Stimulated activated CD4-positive, alpha-beta T cell treated with anti-CD3 and anti-CD28 coated beads, TNF-alpha, amount 100 ng/mL, for 1 hour (primary cell): ENCODE measurements at places on chromosomes 1 and 21.

DNA sequence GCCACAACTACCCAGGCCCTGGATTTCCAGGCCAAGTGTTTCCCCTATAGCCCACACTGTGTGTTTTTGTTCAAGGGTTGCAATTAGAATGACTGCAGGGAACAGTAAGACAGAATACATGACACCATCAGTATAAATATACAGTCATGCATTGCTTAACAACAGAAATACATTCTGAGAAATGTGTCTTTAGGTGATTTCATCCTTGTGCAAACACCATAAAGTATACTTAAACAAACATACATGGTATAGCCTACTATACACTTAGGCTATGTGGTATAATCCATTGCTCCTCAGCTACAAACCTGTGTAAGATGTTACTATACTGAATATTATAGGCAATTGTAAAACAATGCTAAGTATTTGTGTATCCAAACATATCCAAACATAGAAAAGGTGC, 7.5 kb upstream of the SLC44A5 start:
- no peak for DNase-seq

GRCh38 chr1:66652556-66652955, 99.7 kb upstream of the DYNLT5 start:
- no peak for DNase-seq

DNA sequence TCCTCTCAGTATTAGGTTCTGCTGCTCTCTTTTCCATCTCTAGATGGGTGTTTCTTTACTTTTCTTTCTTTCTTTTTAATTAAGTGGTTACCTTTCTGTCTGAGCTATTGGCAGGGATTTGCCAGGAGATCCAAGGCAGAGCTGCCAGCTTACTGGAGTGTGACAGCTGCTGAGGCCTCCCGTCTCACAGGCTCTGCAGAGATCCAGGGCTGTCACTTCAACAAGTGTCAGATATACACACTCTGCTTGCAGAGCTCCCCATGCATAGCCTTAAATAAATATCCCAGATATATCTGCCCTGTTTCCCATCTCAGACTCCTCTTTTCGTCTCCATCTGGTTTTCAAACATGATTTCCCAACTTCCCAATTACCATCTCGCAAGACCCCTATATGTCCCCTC, 124.3 kb downstream of the NOS1AP start:
- DNase-seq, result no peak

DNA sequence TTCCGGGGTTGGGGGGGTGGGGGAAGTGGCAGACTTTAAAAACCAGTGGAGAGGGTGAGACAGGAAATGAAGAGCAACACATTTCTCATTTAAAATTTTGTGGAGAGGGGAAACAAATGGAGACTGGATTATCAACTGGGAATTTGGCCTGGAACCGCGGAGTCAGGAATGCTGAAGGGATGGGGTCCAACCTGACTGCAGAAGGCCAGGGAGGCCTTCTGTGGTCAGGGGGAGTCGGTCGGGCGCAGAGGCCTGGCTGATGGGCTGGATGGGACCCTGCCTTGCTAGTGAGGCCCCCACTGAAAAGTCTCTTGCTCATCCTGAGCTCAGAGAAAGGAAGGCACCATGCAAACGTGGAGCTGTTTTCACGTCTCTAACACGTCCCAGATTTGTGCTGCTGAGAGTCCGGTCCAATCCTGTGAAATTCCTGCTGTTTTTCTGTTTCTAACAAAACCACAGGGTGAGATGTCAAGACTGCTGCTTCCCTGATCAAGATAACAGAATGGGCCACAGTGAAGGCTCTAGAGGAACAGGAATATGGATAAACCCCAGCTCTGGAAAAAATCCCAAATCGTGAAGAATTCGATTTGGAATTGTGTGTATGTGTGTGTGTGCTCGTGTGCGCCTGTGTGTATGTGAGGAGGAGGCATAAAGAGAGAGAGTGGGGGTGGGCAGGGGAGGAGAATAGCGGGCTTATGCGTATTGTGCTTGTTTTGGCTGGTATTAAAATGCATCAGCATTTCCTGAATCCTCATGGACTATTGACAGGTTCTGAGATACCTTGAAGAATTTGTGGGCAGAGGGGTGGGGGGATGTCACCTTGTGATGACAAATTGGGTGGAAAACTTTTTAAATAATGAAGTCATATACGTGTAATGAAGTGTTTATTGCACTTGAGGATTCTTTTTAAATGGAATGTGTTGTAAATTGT, 117.4 kb downstream of the NGF start:
- no peak for DNase-seq

GRCh38 chr1:37989361-37989930, 376 bp downstream of the SF3A3 start:
- DNase-seq, result no peak

- no peak for DNase-seq
Measured at GRCh38 chr1:88191917-88192316, 492.2 kb upstream of the PKN2 start.

DNA sequence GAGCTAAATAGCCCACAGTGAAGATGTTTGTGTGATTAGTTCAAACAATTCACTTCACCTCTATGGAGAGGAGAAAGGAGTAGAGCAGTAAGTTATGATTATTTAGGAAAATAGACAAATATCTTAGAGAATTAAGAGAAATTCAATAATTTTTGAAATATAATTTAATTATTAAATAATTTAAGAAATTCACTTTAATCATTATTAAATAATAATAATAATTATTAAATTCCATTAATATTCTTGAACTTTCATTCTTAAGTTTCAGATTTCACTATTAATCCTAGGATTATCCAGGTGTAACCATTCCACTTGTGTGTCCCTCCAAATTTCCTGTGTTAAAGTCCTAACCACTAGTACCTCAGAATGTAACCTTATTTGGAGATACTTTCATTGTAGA, 58.9 kb upstream of the RGS18 start:
- DNase-seq, result no peak

- DNase-seq, result no peak
Measured at GRCh38 chr1:235857756-235858155, 8.9 kb downstream of the LYST start.
